ENCODE measurements at places on chromosomes 5 and 9.
A peak's percentile ranks its signal among the peaks of the same experiment; 100 is the strongest.

DNA sequence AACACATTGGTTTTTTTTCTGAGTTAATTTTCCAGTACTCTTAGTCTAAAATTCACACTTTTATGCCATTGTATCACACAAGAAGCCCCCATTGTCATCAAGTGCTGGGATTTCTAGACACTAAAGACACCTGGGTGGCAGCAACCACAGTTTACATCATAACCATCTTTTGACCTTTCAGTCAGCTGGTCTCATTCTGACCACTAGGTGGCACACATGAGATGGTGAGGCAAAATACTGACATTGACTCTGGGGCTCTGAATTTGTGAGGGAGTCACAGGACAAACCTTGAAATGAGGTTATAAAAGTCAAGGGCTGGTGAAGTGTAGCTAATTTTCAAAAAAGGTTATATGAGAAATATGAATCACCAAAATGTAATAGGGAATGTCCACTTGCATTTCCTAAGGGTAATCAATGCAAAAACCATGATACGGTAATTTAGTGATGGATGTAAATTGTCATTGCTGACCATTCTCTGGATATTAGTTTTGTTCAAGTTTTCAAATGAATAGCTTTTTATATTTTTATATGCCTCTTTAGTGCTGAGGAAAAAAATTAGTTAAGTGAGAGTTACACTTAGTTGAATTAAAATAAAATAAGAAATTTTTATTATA, 229.4 kb downstream of the DMAC1 start:
- peak; percentile 58 for DNase-seq

GRCh38 chr9:90343991-90344390, 298.6 kb downstream of the DIRAS2 start:
- DNase-seq: no peak

GRCh38 chr9:27196383-27196782, 87.4 kb downstream of the TEK start:
- no peak for DNase-seq

DNA sequence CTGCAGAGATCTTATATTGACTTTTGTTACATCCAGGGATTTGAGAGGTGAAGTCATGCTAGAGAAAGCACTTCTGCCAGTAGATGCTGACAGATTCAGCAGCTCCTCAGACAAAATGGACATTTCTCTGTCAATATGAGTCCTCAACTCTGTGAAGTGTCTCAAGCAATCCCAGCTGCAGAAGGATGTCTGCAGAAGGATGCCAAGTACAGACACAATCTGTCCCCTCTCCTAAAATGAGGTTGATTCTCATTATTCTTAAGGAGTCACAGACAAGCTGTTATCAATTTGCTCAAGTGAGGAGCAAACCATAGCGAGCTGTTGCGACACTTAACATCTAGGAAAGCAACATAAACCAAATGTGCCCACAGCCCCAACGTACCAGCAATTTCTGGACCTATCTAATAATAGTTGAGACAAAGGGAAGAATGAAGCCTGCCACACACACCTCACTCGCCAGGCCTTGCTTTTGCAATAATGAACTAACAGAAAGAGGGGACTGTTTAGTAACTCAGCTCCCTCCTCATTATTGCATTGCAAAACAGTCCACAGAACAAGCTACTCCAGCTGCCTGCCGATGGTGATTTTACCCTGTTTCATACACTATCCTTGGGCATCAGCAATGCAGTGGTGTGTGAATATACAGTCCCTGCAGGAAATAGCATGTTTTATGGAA, 364.2 kb upstream of the PDE4D start:
- no peak for DNase-seq

DNA sequence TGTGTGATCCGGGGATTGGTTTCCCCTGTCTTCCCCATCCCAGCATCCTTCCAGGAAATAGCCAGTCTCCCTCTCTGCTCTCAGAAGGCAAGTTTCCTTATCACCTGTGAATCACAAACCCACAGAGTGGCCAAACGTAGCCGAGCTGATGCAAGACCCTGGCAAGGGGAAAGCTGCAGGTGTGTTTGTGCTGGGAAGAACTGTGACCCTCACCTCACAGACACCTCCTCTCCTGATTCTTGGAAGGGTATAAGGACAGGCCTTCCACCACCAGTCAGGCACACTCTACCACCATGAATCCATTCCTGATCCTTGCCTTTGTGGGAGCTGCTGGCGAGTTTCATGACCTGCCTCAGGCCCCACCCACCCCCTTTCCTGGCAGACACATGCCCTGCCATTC, at the start of gene PRSS3:
Gene PRSS3 (plus strand): TSS at position 281 of the 400 bp plus-strand sequence. CDS start 13 bp downstream, at position 294.
- DNase-seq: no peak

DNA sequence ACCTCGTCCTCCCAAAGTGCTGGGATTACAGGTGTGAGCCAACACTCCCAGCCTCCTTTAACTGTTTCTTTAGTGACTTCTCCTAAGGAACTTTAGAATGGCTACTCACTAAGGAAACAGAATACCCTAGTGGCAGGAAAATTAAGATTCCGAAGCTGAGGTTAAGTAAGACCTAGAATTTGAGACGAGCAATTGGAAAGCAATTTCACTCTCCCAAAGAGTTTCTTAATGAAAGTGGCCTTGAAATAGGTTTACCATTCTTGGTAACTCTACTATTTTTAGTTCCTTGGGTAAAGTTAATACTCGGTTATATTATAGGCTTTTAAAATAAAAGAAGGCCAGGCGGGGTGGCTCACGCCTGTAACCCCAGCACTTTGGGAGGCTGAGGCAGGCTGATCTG, 22.9 kb upstream of the GOLPH3 start:
- DNase-seq: no peak

GRCh38 chr9:95460518-95461164, 56.1 kb downstream of the PTCH1 start:
- no peak for DNase-seq

GRCh38 chr5:96655506-96655905, 6.7 kb upstream of the CAST start:
- DNase-seq: no peak

GRCh38 chr5:55363856-55364255, 56.1 kb downstream of the MTREX start:
- no peak for DNase-seq

- DNase-seq: no peak
These were observed 453.2 kb downstream of the PRR16 start for GRCh38 chr5:120917214-120917758.

DNA sequence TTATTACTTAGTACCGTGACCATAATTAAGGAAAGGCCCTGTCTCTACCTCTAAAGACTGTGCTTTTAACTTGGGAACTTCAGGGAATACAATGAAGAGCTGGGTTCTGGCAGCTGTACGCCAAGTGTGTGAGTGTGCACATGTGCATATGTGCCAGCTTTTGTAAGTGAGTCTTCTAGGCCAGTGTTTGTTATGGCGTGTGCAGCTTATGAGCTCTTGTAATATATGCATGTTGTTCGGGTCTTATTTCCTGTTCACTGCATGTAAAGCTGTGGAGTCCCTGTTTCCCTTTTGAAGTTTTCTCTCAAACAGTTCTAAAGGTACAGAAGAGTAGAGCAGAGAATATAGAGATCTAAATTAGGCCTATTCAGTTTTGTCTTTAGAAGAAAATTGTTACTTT, 30.5 kb downstream of the TGFBR1 start:
- no peak for DNase-seq

- DNase-seq: no peak
These were observed 800 bp upstream of the KCNN2 start for GRCh38 chr5:114360816-114361723.

DNA sequence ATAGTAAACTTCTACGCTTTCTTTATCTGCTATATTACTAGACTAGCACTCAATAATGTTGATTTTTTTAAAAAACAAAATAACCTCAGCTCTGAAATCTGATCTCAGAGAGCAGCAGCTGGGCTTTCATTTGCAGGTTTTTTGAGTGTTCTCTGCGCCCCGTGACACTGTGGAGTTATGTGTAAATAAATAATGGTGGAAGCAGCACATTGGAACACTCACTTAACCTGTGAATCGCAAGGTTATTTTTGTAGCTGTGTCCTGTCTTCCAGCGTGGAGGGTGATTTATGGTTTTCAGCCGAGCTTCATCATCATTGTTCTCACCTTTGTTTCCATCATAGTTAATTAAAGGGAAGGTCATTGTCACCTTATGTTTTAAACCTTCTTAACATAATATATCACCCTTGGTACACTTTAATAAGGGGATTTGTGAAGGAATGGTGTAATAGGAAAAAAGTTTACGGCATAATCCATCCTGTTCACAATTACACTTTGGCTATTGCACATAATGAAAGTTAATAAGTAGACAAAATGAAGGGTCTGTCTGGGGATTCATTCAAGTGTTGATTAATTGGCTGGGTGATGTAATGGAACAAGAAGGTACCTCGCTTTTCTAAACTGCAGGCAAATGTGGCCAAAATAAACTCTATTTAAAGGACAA, 493.3 kb upstream of the ADAMTS16 start:
- no peak for DNase-seq

GRCh38 chr5:173659423-173659822, 43.0 kb upstream of the BOD1 start:
- DNase-seq: no peak

DNA sequence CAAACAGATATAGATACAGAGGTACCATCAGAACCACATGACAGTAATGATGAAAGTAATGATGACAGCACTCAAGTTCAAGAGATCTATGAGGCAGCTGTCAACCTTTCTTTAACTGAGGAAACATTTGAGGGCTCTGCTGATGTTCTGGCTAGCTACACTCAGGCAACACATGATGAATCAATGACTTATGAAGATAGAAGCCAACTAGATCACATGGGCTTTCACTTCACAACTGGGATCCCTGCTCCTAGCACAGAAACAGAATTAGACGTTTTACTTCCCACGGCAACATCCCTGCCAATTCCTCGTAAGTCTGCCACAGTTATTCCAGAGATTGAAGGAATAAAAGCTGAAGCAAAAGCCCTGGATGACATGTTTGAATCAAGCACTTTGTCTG, 69.2 kb downstream of the VCAN start:
- no peak for DNase-seq

GRCh38 chr9:18970393-18970792, 62.6 kb downstream of the SAXO1 start:
- DNase-seq: no peak

DNA sequence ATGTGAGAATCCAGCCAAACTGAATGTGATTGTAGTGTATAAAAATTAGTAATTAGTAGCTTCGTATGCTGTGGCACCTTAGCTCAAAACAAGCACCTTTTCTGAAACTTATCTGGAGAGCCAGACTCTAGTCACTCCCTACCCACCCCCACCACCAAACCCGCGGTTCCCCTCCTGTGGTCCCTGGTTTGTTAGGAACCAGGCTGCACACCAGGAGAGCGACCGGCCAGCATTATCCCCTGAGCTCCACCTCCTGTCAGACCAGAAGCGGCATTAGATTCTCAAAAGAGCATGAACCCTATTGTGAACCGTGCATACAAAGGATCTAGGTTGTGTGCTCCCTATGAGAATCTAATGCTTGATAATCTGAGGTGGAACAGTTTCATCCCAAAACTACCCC, 498.6 kb downstream of the CHSY3 start:
- no peak for DNase-seq
